ENCODE measurements at places on chromosomes 4 and X.

DNA sequence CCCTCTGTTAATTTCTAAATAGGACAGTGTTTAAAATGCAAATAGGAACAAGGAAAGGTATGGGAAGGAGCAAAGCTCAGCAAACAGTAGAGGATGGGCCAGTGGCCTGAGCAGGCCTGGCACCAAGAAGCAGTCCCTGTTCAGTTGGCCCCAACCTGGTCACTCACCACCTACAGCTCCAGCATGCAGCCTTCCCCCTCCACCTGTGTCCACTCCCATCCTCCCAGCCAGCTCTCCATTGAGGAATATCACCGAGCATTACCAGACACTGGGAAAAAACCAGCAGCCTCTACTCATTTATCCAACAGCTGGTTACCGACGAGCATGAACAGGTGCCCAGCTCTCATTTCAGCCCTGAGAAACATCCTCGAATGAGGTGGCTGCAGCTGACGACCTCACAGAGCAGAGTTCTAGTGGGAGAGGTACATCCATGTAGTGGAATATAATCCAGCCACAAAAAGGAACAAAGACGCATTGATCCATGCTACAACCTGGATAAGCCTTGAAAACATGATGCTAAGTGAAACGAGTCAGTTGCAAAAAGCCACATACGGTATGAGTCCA lies 25.6 kb downstream of the CD99L2 start:
- DNase-seq: no peak

GRCh38 chr4:87574996-87575395 lies 33.3 kb upstream of the DSPP start:
- no peak for DNase-seq

DNA sequence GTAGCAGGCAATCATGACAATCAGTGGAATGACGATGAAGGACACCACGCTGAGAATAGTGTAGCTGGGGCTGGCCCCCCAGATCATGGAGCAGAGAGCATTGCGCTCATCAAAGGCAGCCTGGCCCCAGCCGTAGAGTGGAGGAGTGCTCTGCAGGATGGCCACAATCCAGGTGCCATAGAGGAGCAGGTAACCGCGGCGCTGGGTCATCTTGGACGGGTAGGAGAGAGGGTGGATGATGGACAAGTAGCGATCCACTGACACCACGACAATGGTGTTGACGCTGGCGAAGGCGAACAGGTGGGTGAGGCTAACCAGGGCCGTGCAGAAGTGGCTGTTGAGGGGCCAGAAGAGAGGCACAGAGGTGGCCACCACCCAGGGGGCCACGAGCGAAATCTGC lies 2.8 kb downstream of the GPR101 start:
- no peak for DNase-seq

DNA sequence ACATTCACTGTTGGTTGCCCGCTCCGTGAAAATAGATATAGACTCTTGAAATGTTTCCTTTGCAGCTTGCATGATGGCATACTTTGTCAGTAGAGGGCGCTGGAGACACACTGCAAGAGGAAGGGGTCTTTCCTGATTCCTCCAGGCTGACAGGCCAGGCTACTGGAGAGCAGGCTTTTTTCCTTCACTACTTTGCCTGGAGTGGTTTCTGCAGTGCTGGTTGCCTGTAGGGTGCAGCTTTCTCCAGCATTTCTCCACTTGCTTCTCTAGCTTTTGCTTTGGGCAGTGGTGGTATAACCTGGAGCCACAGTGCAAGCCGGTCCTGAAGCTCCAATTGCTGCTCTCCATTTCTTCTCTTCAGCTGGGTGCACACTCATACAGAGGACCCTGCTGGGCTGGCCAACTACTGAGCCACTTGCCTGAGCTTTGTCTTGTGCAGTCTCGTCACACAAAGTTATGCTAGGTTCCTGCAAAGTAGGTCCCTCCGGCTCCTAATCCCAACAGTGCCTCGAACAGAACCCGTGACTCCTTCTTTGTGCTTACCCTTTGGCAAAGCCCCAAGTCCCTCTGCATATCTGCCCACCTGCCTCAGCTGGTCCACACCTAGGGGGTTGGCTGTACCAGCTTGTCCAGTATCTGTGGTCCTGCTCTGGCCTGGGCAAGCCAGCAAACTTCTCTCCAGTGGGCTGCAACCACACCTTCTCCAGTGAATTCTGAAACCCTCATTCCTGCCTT lies 46.3 kb downstream of the RASSF6 start:
- peak; percentile 32 for DNase-seq

GRCh38 chr4:127643791-127644190 lies 11.0 kb downstream of the INTU start:
- no peak for DNase-seq

- no peak for DNase-seq
Measured at GRCh38 chr4:34845926-34846325, 1398.4 kb downstream of the ARAP2 start.

GRCh38 chrX:54357414-54358377 lies at the start of gene WNK3:
WNK3 (minus strand) TSS chrX:54358046.
- no peak for DNase-seq

DNA sequence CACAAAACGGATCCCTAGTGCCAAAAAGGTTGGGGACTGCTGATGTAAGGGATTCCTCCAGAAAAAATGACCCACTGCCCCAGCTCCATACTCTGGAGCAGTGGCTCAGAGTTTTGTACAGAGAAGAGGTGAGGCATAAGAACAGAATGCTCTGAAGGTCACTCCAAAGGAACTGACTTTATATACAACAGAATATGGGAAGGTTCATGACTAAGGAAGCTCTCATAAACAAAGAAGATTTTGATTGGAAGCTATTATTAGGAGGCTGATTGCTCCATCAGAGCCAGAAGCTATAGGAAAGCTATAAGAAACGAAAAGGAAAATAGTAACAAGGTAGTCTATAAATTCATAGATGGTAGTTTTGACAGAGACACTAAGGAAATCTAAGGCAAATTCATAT lies 203.1 kb downstream of the SLC7A11 start:
- no peak for DNase-seq

- DNase-seq: peak; percentile 2
Measured at GRCh38 chrX:43718956-43719355, 62.9 kb downstream of the MAOA start.

DNA sequence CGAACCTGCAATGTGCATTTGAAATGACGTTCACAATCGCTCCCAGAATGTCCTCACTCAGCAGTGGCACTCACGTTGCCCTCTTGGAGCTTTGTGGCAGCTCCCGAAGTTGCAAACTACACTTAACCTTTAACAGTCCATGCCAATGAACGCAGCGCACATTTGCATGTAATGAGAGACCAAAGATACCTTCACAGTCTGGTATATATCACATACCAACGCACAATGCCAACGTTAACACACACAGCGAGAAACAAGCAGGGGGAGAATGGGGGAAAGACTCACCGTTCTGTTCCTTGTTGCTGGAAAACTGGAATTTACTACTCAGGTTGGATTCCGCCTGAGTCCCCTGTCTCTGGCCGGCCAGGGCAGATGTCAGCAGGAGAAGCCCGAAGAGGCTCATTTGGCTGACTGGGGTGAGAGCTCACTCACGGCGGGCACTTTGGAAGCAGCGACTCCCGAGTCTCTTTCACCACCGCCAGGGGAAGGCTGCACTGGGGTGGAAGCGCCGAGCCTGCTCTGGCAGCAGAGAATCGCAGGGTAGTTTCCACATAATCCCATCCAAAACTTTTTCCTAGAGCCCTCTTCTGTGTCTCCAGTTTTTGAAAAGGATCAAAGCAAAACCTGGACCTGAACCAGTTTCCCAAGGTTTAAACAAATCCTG lies 966 bp downstream of the PDGFC start:
- DNase-seq: no peak

DNA sequence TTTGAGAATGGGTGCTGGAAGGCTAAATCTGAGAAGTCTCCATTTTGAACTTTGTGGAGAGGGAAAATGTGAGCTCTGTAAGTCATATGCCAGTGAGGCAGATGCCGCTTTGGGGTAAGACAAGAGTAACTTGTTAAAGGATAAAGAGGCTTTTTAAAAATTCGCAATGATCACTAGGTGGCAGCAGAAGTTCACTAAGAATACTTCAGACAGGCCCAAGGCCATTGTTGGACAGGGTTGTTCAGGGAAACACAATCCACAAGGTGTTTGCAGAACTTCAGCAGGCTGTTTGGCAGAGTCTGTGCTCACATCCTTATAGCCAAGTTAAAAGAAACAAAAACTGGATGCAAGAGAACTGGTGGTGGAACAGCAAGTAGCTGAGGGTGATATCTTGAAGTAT lies 13.7 kb upstream of the PIGA start:
- no peak for DNase-seq

GRCh38 chr4:22910200-22910599 lies 217.5 kb downstream of the GBA3 start:
- DNase-seq: no peak

GRCh38 chrX:136666088-136666487 lies 18.1 kb downstream of the CD40LG start:
- no peak for DNase-seq

DNA sequence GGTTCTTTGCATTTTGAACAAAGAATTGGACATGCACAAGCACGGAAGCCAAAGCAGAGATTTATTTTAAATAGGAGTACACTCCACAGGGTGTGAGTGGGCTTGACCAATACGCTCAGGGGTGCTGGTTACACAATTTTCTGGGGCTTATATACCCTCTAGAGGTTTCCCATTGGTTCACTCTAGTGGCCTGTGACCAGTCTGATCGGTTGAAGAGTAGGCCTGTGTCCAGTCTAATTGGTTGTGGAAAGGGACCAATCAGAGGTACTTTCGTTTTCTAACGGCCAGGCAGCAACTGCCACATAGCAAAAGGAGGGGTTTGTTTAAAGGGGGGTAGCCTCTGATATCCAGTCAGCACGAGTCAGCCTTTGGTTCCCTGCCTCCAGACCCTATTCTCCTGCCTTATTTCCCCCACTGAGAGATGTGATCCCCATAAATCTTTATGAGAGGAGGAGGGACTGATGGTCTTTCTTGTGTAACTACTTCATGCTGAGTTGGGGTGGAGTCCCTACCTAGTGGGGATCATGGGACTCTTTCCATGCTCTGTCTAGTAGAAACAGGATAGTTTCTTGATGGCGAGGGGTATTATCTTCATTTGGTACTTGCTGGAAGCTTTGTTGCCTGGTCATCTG lies 11.3 kb upstream of the AREG start:
- no peak for DNase-seq

GRCh38 chrX:149453030-149453429 lies 52.1 kb downstream of the IDS start:
- no peak for DNase-seq

DNA sequence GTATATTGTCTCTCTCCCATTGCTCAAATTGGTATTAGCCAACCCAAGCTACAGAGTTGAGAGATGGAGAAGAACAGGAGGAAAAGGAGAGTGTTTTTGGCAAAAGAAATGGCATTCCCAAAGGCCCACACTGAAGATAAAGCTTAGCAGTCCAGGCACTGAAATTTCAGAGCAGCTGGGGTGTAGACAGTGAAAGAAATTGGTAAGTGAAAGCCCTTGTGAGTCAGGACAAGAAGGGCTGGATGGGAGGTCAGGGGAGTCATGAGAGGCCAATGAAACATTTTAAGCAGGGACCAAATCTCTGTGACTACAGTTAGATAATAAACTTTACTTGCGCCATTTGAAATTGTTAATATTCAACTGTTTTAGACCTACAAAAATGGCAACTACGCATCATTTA lies 177.7 kb downstream of the ADAMTS3 start:
- DNase-seq: no peak

DNA sequence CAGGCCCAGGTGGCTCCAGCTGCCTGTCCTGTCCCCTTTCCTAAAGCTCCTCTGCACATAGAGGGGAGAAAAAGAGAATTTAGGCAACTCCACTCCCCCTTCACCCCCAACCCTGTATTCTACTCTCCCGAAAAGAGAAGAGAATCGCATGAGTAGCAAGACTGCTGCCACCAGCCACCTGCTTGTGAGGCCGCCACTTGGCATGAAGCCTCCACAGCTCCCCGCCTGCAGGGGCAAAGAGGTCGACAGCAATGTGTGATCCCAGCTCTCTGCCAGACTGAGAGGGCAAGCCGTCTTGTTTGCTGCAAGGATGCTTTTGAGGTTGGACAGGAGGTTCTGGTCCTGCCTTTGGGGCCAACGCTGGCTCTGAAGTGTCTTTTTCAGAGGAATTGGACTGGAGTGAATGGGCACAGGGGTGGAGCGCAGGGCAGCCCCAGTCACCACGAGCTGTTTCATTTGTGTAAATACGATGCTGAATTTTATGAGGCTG lies 77.1 kb downstream of the STARD8 start:
- DNase-seq: no peak

Measured in CMK (cell line).